ENCODE measurements at places on chromosomes 3 and 15. TPM values are rescaled to one million over a fixed set of nuclear protein-coding genes. Genes with fewer than 3 reads are reported as not detected.

The ANKRD34C gene
- not detected for total RNA-seq

DNA sequence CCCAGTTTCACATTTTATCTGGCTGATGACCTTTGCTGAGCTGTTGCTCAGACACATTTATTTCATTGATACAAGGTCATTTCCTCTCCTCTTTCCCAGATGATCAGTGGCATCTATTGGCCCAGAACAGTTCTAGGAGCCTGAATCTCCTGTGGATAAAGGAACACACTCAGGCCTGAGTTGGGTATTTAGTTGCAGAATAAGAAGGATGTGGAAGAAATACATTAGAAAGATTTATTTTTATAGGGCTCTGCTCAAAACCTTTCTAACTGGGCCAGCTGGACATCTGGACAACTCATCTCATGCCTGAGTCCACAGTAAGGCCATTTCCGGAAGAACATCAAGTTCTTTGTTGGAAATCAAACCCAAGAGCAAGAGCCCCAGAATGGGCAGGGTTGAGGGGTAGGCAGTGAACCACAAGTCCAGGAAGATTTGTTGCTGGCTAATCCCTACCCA is 19.7 kb upstream of the MFGE8 start:
- DNase-seq: no peak

The GRK7 gene
- total RNA-seq: not detected

The CPA3 gene
- not detected for total RNA-seq

- no peak for DNase-seq
Measured at GRCh38 chr15:47288794-47289193, 428.5 kb upstream of the SEMA6D start.
